Left ventricle myocardium inferior (tissue), 1 donor: ENCODE measurements at places on chromosomes 7 and 10. TPM values are rescaled to one million over a fixed set of nuclear protein-coding genes. Genes with fewer than 3 reads are reported as not detected.

- H3K4me3 ChIP-seq, result no peak overlapping the region
- H3K27me3 ChIP-seq, result no peaks in the 10 kb centered on the region
- DNase-seq, result no peak
- H3K4me1 ChIP-seq, result no peaks in the 10 kb centered on the region
- no peaks in the 10 kb centered on the region for H3K36me3 ChIP-seq
Measured at GRCh38 chr7:118755067-118755625, 530.6 kb downstream of the ANKRD7 start.

H2BK1 gene
- total RNA-seq, result not detected

TMEM60 gene
- 8.2 TPM for total RNA-seq

RAMP3 gene
- 30.7 TPM for total RNA-seq

GRCh38 chr7:77691892-77692491 is 4.3 kb upstream of the RSBN1L start:
- H3K36me3 ChIP-seq, result no peaks in the 10 kb centered on the region
- H3K4me3 ChIP-seq, result no peak overlapping the region
- H3K27ac ChIP-seq, result no peak overlapping the region
- DNase-seq, result no peak
- H3K4me1 ChIP-seq, result peaks cover 42% of the 10 kb centered on the region

WIPF3 gene
- 8.0 TPM for total RNA-seq

DNA sequence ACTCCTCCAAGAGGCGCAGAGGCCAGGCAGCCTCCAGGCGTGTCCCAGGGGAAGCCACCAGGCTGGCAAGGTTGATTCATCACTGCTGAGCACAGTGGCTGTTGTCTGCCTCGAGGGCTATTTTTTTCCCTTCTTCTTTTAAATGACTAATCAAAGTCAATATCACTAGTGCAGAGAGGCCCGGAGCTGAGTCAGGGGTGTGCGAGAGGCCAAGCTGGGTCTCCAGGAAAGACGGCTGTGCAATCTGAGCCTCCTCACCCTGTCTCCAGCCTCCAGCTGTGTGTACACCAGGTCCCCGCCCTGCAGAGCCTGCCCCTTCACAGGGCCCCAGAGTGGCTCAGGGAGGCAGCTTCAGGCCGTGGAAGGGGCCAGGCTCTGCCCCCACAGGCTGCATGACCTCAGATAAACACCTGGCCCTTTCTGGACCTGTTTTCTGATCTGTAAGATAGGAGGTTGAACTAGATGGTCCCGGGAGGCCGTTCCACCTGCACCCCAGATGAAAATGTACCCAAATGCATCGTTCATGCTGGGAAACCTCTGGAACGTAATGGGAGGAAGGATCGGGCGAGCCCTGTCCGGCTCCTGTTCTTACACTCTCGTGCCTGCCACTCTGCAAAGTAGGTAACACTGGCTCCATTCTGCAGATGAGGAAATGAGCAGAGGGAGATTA is 3.7 kb downstream of the STX1A start:
- no peak overlapping the region for H3K4me3 ChIP-seq
- peaks cover 35% of the 10 kb centered on the region for H3K4me1 ChIP-seq
- H3K36me3 ChIP-seq, result no peaks in the 10 kb centered on the region
- H3K27ac ChIP-seq, result no peak overlapping the region
- no peak for DNase-seq
